ENCODE measurements at places on chromosomes 12 and 14.

GRCh38 chr12:90100579-90100978 lies 391.9 kb upstream of the ATP2B1 start:
- no peak for DNase-seq

GRCh38 chr12:7503686-7504415 lies at the start of gene CD163:
CD163 (minus strand) TSS chr12:7503777; CDS start chr12:7503690, 87 bp downstream.
- DNase-seq: no peak

DNA sequence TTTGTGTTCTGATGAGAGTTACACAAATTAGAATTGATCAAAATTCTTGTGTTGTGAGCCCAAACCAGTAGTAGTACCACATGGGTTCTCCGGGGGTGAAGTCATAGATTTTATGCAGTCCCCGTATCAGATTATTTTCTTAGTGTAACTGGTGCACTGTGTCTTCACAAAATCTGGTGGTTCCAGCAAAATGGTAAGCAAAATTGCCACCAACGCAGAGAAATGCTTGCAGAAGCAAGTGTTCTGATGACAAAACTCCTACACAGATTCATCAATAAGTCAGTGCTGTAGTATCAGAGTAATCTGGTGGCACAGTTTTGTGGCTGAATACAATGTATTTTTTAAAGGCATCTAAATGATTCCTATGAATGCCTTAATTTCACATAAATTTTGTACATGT lies 1.3 kb upstream of the CACNA2D4 start:
- DNase-seq: no peak

DNA sequence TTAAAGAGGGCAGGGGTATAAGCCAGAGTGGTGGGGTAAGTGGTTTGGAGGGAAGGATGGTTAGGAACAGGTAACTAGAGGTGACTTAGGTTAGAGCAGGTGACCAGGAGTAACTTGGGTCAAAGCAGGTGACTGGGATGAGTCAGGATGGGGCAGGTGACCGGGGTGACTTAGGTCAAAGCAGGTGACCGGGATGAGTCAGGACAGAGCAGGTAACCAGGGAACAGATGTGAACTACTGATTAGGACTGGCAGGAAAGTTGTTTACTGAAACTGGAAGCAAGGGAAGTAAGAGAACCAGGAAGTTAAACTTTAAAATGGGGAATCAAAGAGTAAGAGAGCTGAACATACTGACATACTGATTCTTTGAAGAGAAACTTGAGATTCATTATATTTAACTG lies 57.4 kb downstream of the FSCB start:
- DNase-seq: no peak

GRCh38 chr14:41498959-41499358 lies 107.7 kb upstream of the LRFN5 start:
- no peak for DNase-seq

DNA sequence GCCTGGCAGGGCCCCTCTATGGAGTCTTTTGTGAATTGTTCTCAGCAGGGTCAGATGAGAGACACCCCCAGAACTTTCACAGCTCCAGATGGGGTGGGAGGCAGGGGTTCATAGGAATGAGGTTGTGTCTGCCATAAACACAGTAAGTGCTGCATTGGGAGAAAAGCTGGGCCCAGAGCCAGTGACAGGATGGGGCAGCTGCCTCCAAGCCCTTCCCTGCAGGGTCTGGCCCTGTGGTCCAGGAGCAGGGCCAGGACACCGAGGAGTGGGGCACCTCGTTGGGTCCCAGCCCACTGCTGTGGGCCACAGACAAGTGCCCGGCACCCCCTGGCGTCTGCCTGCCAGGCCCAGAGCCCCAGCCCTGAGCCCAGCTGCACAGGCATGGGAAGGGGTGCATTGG lies 13.3 kb downstream of the INF2 start:
- no peak for DNase-seq

DNA sequence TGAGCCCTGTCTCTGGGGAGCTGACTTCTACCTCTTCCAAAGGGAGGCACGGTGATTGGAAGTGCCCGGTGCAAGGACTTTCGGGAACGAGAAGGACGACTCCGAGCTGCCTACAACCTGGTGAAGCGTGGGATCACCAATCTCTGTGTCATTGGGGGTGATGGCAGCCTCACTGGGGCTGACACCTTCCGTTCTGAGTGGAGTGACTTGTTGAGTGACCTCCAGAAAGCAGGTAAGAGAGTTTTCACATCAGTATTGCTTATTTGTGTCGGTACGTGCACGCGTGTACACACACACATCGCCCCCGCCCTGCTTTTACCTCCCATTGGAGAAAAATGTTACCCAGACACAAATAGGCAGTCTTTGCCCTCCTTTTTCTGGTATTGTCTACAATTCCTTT lies 13.7 kb downstream of the PFKM start:
- no peak for DNase-seq

DNA sequence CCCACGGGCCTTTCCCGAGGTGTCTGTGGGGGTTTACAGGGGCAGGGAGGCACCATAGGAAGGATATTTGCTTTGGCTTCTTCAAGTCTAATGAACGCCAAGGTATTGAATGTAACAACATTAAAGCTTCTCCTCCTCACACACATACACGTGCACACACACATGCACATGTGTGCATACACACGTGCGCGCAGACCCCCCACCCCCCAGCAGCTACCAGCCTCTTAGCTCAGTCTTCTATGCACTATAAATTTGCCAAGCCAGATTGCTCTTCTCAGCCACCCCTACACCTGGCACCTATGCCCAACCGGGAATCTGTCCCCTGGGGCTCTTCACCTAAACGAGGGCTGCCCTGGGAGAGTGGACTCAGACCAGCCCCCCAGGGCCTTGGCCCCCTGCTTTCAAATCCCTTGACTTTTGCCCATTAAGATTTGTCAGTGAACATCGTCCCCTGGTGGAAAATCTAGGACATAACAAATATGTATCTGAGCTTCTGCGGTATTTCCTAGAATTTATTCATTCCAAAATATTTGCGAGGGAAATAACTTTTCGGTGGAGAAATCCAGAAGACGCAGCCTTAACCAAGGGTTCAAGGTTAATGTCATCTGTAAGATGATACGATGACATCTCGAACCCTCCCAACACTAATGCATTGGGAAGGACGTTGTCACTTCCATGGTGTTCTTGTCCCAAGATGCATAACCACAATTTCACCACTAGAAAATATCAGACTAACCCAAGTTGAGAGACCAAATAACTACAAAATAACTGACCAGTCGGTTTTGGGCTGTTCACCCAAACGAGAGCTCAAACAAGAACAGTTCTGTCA lies 330.4 kb downstream of the MED13L start:
- no peak for DNase-seq

DNA sequence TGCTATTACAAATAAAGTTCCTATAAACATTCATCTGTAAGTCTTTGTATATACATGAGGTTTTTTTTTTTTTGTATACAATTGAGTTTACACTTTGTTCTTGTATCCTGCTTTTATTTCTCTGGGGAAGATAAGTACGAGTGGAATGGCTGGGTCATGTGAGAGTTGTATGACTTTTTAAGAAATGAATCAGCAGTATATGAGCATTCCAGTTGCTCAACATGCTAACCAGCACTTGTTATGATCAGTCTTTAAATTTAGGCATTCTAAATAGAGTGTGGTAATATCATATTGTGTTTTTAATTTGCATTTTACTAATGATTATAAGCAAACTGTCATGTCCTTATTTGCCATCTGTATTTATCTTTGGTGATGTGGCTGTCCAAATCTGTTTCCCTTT lies 44.7 kb upstream of the AMIGO2 start:
- no peak for DNase-seq

DNA sequence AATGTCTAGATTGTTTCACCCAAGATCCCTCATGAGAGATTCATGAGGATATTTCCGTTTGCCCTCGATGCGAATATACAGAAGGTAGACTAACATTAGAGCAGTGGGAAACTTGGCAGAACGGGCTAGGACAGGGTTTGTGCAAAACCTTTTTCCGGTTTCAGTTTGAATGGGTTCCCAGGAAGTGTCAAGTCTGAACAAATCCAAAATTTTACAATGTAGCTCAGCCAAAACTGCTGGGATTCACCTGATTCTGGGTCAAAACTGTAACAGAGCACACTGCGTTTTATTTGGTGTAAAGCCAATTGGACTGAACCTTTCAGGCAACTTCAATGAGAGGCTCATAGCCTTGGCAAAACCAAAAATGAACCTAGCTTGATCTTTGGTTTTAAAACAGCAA lies 337.8 kb upstream of the DIO2 start:
- DNase-seq: no peak

- no peak for DNase-seq
Measured at GRCh38 chr12:101779626-101780025, 40.4 kb upstream of the SYCP3 start.

DNA sequence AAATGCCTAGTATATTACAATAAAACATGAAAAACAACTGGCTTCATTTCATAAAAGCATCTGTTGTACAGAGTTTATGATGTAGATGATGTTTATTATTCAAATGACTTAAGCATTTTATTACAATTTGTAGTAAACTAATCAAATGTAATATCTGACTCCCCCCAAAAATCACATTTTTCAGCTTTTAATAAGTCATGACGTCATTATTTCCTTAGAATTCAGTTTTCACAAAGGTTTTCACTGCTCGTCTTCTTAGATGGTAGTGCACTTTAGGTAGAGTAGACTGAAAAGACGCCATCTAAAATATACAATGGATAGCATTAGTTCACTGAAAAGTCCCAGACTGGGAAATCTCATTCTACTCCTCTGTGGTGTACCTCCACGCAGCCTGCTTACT lies 181.5 kb downstream of the ACSS3 start:
- no peak for DNase-seq

- DNase-seq: no peak
Measured at GRCh38 chr14:68395604-68396003, 397.3 kb downstream of the ZFP36L1 start.

DNA sequence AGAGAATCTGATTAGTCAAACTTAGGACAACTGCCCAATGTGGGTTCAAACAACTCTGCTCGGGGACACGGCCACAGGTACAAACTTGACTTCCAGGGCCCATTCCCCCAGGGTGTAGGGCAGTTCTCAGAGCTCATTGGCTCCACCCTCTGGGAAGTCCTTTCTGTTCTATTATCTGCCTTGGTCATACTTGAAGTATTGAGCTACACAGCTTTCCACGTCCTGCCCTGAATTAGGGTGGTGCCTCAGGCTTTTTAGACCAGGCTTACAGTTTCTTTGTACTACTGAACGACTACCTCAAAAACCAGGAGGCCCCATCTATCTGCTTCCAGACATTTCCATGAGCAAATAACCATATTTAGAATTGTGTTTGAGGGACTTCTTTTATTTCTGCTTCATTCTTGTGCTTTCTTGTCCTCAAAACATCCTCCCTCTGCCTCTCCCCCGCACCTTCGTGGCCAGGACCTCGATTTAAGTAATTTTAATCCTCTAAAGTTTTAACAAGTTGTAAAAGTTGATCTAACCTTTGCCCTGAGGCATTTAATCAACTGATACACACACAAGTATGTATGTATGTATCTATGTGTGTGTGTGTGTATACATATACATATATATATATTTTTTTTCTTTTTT lies 281.7 kb upstream of the AMIGO2 start:
- DNase-seq: peak; percentile 39

DNA sequence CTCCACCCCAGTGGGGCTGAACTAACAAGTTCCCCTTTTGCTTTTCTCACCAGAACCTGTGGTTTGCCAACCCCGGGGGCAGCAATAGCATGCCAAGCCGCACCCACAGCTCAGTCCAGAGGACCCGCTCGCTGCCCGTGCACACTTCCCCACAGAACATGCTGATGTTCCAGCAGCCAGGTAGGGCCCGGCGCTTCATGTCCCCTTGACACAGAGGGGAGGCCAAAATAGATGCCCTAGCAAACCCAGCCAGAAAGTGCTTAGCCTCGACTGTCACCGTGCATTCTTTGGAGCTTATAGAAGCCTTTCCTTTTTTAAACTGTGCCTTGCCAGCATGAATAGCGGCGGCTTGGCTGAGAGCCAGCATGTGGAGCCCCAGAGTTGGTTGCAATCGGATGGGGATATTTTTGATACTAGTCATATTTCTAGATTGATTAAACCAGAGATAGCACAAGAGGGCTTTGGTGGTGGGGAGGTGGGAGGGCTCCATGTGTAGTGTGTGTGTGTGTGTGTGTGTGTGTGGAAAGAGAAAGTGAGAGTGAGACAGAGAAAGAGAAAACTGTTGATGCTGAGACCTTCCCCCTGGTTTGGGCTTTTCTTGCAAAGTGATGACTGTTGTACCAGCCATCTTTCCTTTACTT lies 126.1 kb downstream of the GCH1 start:
- no peak for DNase-seq

DNA sequence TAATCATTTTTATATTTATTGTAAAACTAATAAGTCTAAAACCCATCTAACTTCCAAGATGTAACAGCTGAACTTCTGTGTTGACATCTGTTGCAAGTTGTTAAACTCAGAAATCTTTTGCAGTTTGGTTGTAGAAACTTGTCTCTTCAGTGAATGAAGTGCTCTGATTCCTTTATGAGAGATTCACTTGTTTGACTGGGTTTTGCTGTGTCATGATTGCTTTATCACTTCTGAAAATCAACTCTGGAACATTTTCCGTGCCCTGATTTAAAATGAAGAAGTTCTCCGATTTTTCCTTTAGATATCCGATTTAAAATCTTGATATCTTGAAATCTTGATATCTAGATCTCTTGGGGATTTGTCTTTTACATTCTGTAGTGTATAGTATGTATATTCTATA lies 65.1 kb downstream of the DIP2B start:
- DNase-seq: no peak

DNA sequence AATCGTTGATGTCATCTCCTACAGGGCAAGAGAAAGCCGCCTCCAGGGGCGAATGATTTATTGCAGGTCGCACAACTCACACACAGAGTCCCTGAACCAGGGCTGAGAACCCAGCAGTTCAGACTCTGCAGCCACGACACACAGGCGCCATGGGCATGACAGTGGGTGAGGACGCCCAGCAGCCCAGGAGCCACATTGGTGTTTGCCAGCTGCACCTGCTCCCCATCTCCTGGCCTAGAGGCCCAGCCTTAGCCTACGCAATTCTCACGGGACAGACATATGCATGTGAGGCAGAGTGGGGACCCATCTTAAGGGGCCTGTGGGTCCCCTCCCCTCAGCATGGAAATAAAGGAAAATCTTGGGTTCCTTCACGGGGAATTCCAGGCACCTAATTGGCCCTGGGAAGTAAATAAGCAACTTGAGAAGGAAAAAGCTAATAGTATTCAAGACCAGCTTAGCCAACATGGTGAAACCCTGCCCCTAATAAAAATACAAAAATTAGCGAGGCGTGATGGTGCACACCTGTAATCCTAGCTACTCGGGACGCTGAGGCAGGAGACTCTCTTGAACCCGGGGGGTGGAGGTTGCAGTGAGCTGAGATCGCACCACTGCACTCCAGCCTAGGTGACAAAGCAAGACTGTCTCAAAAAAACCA lies 69.3 kb downstream of the RIMBP2 start:
- no peak for DNase-seq

DNA sequence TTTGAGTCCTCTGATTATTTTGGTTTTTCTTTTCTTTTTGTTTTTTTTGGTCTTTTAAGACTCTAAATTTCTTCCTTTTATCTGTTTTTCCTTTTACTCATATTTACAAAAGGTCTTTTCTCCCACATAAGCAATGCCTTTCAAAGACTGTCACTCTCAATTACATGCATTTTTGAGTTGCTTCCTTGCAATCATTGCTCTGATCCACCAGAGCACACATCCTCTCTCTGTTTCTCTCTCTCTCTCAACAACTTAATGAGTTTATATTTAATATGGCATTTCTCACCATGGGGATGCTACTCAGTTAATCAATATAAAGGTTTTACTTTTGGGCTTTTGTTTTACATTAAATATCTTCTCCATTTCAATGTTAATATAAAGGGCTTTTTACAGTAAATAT lies 62.7 kb upstream of the OR10AD1 start:
- no peak for DNase-seq

- no peak for DNase-seq
Measured at GRCh38 chr14:47651337-47651736, 24.1 kb downstream of the MDGA2 start.

- peak; percentile 64 for DNase-seq
Measured at GRCh38 chr12:48883305-48884161, 17.9 kb upstream of the RND1 start.

All from H9 (cell line).